ENCODE measurements at places on chromosomes 4 and X.

- no peak for DNase-seq
Observed at GRCh38 chr4:68372588-68372987, 22.7 kb upstream of the YTHDC1 start.

DNA sequence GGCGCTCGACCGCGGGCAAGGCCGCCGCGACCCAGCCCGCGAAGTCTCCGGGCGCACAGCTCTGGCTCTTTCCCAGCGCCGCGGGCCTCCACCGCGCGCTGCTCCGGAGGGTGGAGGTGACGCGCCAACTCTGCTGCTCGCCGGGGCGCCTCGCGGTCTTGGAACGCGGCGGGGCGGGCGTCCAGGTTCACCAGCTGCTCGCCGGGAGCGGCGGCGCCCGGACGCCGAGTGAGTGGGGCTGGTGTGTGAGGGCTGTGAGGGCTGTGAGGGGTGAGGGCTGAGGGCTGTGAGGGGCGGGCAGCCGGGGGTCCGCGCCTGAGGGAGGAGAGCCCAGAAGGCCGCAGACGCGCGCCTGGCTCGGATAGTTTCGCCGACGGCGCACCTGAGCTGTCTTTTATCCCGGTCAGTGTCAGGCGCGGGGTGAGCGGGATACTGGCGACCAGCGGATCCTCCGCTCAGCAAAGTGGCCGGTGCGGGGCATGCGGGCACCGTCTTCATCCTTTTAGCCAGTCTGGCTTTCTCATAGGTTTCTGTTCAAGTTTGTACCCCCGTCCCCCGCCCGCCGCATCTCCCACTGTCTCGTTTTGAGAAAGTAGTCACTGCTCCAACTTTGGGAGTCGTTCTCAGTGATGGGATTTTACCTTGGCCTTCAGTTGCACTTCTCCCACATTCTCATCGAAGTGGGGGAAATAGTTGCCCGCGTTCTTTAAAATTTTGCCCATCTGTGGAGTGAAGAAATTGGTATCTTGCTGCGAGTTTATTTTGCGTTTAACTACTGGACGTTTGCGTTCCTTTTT is 586 bp downstream of the HERC5 start:
- peak; percentile 38 for DNase-seq

GRCh38 chr4:121255986-121256750 is 92.0 kb upstream of the TNIP3 start:
- DNase-seq: peak; percentile 16

- DNase-seq: no peak
Observed at GRCh38 chrX:71661919-71662318, 5.4 kb upstream of the LOC101059915 start.

DNA sequence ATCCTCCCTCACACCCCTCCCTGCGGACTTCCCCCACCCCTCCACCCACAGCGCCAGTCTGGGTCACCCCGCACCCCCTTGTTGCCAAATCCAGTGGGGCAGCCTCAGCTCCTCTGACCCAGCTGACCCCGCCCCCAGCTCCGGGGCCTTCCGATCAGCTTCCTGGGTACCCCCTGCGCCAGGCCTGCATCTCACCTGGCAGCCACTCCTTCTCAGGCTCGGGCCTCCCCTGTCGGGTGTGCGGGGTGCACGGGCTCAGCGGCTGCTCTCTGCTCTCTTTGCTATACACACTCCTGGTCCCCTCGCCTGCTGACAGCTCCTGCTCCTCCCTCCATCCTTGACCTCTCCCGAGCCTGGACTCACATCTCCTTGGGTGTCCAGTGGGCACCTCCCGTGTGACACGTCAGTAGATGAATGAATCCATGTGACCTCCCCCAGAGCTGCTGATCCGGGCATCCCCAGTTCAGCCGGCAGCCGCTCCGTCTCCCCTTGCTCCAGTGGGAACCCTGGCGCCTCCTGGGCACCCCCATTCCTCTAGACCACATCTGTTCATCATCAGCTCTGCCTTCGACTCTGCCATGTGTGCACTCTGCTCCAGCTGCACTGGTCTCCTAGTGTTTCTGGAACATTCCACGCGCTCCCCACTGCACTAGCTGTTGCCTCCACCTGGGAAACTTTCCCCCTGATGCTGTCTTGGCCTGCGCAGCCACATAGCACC is 9.9 kb downstream of the CFAP99 start:
- DNase-seq: no peak

DNA sequence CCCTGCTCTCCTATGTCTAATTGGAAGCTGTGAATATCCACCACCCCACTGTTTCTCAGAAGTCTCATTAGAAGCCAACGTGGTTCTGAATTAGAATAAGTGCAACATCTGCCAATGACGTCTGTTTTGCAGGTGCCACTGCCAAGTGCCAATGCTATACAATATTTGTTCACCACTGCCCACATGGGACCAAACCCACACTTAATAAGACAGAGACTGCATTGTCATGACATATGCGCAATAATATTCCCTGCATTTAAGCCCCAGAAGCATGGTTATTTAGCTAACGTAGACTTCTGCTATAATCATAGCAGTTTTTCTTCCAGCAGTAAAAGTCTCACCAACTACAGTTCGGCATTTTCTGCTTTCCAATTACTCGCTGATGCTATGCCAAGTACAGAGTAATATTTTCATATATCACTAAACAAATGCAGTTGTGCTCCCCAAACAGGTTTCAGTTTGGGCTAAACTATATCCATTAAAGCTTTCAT is 262.5 kb upstream of the PCDH18 start:
- no peak for DNase-seq

DNA sequence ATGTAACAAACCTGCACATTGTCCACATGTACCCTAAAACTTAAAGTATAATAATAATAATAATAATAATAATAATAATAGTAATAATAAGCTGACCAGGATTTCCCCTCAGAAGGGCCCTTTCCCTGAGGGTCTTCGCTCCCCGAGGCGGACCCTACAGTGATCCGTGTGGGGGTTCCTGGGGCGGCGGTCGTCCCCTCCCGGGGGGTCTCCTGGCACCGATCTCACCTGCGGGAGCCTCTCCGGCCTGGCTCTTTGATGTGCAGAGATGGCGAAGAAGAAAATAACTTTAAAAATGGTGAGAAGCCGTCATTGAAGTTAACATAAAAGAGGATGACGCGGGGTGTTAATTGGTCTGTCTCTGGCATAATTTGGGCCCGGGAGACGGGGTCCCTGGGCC is 48.2 kb upstream of the PPP2R3B start:
- DNase-seq: no peak

DNA sequence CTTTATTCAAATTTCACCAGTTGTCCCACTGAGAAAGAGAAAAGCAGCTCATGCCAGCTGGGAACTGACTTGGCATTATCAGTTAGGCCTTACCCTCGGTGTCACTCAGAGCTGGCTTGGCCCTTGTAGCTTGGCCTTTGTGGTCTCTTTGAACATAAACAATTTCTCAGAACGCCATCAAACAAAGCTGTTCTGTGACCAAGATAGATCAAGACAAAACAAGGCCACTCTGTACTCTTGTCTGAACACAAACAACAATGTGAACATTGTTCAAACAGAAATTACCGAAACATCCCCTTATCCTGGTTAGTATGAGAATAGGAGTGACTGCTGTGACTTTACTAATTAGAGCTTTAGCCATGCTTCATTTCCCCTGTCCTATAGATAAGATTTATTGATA is 57.2 kb downstream of the DIPK2B start:
- DNase-seq: no peak

DNA sequence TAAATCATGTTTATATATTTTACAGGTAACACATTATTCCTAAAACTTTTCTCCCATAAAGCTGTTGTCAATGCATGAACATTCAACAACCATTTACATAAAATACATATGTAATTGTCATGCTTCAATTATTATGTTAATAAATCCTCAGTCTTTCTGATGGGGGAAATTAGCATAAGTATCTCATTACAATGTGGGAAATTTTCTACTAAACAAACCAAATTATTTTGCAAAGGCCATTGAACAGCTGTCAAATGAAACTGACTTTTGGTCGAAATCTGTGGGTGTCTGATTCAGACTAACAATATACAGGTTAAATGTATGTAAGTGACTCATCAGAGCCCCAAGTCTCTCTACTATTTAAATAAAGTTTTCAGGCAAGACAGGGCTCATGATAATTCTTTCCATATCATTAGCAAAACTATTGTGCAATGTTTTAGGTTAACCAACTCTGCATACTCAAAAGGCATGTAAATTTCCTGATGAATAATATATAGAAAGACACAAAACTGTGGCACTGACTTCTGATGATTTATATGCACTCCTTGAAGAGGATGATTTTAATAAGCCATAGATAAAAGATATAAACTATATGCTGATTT is 795.3 kb upstream of the AADAT start:
- DNase-seq: no peak

DNA sequence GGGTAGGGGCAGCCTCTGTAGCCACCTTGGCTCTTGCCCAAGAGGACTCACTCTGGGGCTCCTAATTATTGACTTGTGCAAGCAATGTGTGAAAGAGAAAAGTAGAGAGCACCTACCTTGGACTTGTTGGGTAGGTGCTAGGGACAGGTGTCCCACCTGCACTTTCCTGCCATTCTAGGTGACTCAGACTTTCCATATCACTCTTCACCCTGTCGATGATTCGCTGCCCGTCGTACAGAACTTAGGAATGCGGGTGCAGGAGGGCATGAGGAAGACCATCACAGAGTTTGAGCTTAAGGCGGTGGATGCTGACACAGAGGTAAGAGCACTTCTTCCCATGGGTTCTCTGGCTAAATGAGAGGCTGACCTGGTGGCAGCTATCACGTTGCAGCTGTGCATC is 87.3 kb upstream of the ANXA3 start:
- DNase-seq: no peak

DNA sequence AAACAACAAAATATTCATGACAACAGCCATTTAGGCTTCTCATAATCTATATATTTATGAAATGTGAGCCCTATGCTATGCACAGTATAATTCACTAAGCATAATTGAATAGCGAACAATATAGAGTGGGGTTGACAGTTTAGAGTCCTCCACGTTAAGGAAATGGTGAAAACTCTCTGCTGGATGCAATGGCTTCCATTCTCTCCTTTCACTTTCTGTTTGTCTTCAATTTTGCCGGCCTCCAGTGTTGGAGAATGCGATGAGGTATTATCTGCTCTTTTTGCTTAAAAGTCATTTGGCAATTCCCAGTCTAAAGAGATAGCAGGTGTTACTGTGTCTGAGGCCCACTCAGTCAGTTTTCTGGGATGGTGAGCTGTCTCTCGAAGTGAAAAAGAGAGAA is 52.1 kb downstream of the NPY5R start:
- no peak for DNase-seq

DNA sequence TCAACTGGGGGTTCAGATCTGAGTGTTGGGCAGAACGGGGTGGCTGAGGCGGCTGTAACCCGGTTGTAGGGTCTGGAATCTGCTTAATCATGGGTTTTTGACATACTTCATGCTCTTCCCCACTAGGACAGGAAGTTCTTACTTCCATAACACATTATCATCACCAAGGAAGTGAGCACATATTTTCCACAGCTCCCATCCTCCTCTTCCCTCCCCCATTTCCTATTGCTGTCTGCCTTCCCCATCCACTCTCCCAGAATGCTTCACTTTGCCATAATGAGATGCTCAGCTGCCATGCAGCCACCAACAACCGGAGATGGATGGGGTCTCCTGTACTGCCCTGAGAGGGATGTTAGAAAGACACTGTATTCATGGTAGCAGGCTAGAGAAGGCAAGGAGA is 6.4 kb upstream of the DCUN1D4 start:
- DNase-seq: no peak

DNA sequence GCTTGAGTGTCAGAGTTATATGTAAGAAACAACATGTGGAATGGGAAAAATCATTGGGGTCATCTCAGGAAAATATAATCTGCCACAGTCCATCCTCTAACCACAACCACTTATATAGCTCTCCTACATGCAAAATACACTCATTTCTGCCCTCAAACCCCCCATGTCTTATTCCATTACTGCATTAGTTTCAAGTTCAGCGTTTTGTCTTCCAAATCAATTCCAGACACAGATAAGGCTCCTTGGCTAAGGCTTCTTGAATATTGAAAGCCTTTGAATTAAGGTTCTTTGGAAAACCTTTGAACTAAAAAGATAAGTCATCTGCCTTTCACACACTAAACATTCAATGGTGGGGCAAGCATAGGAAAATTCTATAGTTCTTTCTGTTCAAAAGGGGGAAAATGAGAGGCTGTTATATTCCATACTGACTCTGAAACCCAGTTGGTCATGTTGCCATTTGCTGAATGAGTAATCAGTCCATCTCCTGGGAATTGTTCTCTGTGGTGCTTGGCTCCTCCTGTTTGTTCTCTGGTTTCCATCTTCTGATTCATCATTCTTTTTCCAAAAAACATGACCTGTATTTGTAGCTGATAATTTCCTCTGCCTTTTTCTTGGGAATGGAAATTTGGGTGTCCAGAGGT is 218.7 kb downstream of the BMPR1B start:
- no peak for DNase-seq

DNA sequence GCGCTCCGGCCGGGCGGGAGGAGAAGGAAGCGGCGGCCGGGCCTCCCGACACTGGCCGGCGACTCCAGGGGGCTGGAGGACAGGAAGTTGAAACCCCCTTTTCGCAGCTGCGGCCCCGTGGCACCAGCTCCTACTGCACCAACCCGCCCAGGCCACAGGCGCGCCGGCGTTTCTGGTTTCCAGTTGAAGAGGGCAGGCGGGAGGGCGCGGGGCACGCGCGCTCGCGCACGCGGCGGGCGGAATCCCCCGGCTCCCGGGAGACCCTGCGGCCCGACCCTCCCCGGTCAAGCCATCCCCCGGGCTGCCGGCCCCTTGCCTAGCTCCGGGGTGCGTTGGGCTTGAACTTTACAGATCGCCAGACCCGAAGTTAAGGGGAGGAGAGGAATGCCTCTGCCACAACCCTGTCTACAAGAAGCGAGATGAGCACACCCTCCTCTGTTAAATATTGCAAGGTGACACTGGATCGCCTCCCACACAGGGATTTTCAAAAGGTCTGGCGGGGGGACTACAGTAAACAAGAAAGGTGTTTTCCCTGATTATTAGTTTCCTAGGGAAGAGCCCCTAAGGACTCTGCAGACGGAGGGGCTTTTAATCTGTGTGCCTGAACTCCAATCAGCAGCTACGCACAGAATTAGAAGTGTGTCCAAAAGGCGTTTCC is 1.4 kb downstream of the ELOVL6 start:
- peak; percentile 47 for DNase-seq

DNA sequence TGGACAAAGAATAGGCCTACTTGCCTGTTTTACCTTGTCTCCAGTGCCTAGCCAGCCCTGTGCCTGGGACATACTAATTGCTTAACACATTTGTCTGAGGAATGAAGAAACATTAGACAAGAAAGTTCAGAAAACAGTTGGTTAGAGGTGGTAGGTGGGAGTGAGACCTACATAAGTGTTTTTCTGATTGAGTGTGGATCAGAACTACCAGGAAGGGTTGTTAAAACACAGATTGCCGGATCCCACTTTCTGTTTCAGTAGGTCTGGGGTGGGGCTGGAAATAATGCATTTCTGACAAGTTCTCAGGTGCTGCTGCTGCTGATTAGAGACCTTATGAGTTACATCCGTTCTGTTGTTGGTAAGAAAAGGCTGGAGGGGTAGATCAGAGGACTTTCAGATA is 5.7 kb upstream of the JADE1 start:
- DNase-seq: no peak

GRCh38 chr4:61468024-61468720 is 268.0 kb downstream of the ADGRL3 start:
- DNase-seq: no peak

- no peak for DNase-seq
Observed at GRCh38 chr4:20825505-20825904, 125.2 kb downstream of the PACRGL start.

GRCh38 chr4:95092766-95093165 is 335.0 kb downstream of the BMPR1B start:
- DNase-seq: no peak
